Omental fat pad (tissue), 4 donors: ENCODE measurements at places on chromosomes 16 and 17.

- DNase-seq = no peak
These were observed 101.3 kb downstream of the HAPSTR1 start for GRCh38 chr16:9192746-9193145.

- no peak for DNase-seq
These were observed at the start of gene KLHL36 for GRCh38 chr16:84647828-84648594. Gene KLHL36 (plus strand): TSS chr16:84648511. CDS start chr16:84650868, 2,357 bp downstream.

DNA sequence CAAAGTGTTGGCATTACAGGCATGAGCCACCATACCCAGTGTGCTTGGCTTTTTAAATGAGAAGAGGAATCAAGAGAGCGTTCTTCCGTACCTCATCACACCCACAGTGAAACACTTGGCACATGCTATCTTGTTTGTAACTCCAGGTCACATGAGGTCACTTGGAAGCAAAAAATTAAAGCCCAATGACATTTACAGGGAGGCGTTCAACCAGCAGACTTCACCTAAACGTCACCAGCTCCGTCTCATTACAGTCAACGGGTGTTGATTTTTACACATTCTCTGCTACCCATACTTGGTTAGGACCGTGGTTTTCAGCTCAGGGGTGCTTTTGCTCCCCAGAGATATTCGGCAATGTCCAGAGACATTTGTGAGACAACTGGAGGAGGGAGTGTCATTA lies 127.0 kb downstream of the XYLT1 start:
- DNase-seq = no peak

DNA sequence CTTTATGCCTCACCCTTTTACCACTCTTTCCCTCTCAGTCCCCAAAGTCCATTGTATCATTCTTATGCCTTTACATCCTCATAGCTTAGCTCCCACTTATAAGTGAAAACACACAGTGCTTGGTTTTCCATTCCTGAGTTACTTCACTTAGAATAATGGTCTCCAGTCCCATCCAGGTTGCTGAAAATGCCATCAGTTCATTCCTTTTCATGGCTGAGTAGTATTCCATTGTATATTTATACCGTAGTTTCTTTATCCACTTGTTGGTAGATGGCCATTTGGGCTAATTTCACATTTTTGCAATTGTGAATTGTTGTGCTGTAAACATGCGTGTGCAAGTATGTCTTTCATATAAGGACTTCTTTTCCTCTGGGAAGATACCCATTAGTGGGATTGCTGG lies 597.3 kb downstream of the WWOX start:
- no peak for DNase-seq

DNA sequence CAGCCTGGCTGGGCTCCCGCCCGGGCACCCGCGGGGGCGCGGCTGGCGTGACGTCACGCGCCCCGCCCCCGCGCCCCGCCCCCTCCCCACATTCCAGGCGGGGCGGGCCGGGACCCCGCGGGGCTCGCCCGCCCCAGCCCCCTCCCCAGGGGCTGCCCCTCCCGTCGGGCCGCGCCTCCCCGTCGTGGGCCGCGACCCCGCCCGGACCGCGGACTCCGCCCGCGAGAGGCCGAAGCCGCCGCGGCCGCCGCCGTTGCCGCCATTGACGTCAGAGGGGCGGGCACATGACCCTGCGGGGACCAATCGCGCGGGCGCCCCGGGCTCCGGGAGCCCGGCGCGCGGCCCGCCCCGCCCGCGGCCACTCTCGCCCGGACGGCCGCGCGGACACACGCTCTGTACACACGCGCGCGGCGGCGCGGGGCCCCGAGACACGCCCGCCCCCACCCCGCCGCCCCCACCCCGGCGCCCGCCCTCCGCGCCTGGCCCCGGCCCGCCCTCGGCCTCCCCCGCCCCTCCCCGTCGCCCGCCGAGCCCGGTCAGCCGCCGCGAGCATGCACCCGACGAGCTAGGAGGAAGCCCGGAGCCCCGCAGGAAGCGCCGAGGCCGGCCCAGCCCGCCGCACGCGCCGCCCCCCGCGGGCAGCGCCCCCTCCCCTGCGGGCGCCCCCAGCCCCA lies at the start of gene CMIP:
Gene CMIP (plus strand): TSS at position 361 of the 674 bp plus-strand sequence.
- peak; percentile 53 for DNase-seq
